ENCODE measurements at places on chromosomes 2 and 18.

- no peak for DNase-seq
Measured at GRCh38 chr18:45926085-45926484, 41.0 kb downstream of the EPG5 start.

- DNase-seq: no peak
Measured at GRCh38 chr2:78989051-78989450, 36.5 kb upstream of the REG3G start.

DNA sequence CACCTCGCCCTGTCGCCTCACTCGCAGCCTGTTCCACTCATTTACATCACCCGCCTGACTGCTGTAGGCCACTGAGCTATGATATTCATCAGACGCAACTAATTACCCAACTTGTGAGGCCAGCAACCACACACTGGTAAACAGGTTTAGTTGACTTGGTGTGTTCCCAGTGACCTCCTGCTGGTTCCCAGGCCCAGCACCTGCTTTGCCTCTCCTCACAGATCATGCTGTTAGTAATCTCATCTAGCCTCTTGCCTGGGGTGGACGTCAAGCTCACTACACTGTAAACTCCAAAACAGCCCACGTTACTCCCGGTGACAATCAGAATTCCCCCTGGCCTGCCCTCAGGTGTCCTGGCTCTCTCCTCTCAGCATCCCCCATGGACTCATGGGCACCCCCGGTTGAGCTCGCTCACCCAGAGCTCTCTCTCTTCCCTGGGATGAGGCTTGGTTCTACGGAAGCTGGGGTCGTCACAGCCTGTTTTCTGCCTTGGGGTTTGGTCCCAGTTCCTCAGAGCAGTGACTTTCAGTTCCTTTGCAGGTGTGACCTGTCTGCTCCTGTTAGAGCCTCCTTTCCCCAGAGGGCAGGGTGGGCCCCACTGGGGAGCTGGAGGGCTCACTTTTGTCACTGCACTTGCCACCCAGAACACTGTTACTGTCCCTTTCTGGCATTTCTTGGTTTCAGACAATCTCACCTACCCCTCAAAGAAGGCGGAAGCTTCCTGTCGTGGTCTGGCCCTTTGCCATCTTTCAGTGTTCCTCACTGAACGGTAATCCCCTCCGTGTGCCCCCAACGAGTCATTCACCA is 40.3 kb downstream of the INPP5D start:
- DNase-seq: no peak

GRCh38 chr2:228516019-228516418 is 334.5 kb upstream of the SPHKAP start:
- no peak for DNase-seq

DNA sequence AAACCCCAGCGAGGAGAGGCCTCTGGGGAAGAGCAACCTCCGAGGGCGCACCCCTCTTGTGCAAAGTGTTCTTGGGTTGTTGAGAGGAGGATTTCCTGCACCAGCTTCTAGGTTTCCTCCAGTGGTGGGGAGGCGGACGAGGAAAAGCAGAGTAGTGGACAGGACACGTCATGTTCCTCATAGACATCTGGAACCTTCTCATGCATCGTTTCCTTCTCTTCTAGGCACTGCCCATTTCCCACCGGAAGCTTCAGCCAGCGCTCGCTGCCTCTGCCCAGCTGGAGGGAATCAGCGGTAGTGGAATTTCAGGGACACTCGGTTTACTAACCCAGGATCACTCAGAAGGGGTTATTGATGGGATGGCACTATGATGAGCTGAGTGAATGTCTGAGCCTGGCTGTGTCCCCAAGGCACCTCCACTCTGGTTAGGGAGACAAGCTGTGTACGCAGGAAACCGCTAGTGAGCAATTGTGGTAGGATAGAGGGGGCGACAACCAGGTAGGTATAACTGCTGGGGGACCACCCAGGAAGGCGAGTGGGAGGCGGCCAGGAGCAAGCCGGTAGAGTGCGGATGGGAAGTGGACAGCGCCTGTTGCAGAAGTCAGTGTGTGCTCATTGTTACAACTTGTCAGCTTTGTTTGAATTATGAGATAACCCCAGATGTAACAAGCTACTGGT is 960 bp upstream of the APOB start:
- DNase-seq: no peak

- no peak for DNase-seq
Measured at GRCh38 chr2:33042819-33043218, 96.1 kb downstream of the LTBP1 start.

- no peak for DNase-seq
Measured at GRCh38 chr18:78510636-78511035, 469.0 kb upstream of the SALL3 start.
